ENCODE measurements at places on chromosomes 12 and 14.

DNA sequence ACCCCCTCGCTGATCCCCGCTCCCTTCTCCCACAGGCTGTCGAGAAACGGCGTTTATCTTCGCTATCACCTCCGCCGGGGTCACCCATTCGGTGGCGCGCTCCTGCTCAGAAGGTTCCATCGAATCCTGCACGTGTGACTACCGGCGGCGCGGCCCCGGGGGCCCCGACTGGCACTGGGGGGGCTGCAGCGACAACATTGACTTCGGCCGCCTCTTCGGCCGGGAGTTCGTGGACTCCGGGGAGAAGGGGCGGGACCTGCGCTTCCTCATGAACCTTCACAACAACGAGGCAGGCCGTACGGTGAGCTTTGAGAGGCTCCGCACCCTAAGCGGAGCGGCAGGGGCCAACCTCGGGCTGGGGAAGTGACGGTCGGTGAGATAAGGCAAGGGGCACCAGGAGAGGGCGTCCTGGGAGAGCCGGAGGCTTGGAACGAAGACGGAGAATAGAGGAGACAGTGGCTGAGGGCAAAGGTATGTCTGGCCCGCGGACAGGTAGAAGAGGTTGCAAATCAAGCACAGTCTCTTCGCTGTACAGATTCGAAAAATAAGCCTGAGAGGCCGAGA, 2.3 kb downstream of the WNT1 start:
- peak; percentile 76 for DNase-seq

GRCh38 chr12:91368613-91369012, 186.0 kb upstream of the DCN start:
- DNase-seq = no peak

DNA sequence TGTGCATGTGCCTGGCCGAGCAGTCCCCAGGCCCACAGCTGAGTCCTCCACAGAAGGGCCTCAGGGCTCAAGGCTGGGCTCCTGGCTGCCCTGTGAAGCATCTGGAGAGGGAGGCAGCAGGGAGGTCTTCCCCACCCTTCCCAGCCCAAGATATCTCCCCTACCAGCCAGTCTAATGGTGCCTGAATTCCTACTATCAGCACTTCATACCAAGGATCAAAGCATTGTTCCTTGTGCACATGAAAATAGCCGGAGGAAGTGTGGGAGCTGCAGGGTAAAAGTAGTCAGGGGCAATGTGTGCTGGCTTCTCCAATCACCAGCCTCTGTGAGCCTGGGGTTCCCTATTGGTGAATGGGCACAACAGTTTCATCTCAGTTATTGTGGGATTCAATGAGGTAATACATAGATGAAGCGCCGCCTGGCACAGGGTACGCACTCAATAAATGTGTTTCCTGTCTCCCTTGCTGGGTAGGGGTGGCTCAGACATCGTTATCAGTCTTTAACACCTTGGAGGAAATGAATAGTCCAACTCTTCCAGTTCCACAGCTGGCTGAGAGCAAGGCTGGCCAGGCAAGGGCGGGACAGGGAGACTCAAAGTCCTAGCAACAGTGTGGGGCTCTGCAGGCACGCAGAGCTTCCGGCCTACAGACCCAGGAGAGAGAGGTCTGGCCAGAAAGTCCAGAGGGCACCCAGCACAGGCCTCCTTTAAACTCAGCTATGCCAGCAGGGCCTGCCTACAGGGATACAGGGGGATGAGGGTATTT, 39.1 kb upstream of the PNMA1 start:
- no peak for DNase-seq

GRCh38 chr12:87425942-87426554, 603.2 kb downstream of the C12orf50 start:
- DNase-seq = no peak

GRCh38 chr12:124673801-124674617, 106.6 kb upstream of the NCOR2 start:
- no peak for DNase-seq

GRCh38 chr12:7694556-7695236, 879 bp downstream of the GDF3 start:
- DNase-seq = no peak

DNA sequence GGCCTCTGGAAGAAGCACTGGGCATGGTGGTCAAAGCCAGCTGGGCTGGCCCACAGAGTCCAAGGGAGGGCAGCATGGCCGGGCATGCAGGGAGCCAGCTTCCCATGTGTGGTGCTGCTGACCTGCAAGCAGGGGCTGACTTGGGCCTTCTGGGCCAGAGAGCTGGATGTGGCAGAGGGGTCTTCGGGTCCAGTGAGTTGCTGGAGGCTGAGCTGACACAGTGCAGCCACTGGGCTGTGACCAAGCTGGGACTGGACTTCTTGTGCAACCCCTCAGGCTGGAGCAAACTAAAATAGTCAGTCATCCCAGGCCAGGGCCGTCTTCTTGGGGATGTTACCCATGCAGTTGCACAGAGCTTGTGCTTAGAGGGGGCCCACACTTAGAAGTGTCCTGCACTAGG, 7.3 kb upstream of the RIN3 start:
- DNase-seq = no peak

- no peak for DNase-seq
These were observed 175.1 kb downstream of the GRIP1 start for GRCh38 chr12:66503746-66504145.

DNA sequence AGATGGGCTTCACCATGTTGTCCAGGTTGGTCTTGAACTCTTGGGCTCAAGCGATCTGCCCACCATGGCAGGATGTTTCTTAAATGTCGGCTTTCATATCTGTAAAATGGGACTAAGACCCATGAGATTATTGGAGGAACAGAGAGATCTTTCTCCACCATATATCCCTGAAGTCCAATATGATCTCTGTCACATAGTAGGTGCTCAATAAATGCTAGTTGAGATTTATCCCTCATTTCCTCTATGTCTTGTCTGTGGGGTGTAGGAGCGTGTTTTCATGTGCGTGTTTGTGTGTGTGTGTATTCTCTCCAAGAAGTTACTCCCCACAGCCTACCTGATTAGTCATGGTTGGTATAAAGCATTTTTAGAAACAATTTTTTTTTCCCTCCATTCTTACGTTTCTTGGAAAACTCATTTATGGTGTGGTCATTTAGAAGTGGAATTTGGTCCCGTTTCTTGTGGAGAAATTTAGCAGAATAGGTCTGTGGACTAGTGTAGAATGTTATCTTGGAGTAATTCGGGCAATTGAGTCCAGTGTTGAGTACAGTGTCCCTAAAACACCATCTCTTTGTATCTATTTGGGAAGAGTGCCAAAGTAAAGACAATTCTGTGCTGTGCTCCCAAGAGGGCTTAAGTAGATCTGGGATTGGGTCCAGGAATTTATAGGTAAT, 4.3 kb downstream of the STRAP start:
- no peak for DNase-seq

- DNase-seq = no peak
These were observed 2.9 kb downstream of the ABHD12B start for GRCh38 chr14:50874757-50875156.

DNA sequence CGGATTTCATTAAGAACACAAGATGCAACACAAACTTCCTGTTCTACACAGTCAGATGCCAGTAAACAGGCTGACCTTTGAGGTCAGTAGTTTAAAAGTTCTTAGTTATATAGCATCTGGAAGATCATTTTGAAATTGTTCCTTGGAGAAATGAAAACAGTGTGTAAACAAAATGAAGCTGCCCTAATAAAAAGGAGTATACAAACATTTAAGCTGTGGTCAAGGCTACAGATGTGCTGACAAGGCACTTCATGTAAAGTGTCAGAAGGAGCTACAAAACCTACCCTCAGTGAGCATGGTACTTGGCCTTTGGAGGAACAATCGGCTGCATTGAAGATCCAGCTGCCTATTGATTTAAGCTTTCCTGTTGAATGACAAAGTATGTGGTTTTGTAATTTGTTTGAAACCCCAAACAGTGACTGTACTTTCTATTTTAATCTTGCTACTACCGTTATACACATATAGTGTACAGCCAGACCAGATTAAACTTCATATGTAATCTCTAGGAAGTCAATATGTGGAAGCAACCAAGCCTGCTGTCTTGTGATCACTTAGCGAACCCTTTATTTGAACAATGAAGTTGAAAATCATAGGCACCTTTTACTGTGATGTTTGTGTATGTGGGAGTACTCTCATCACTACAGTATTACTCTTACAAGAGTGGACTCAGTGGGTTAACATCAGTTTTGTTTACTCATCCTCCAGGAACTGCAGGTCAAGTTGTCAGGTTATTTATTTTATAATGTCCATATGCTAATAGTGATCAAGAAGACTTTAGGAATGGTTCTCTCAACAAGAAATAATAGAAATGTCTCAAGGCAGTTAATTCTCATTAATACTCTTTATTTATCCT, 13.5 kb downstream of the PTGER2 start:
- DNase-seq = no peak

DNA sequence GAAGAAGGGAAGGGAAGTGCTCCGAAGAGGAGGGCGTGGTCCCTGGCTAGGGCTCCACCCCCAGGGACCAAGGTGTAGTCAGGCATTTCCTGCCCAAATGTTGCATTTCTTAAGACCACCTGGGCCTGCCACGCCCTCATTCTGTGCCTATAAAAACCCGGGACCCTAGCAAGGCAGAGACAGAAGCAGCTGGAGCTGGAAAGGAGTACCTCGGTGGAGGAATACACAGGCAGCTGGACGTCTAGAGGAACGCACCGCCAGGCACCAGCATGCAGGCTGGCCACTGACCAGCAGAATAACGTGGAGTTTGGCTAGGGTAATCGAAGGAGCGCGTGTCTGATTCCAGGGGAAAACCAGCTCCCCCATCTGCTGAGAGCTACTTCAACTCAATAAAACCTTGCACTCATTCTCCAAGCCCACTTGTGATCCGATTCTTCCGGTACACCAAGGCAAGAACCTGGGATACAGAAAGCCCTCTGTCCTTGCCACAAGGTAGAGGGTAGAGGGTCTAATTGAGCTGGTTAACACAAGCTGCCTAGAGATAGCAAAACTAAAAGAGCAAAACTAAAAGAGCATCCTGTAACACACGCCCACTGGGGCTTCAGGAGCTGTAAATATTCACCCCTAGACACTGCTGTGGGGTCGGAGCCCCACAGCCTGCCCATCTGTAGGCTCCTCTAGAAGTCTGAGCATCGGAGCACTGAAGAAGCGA, 21.0 kb downstream of the CFL2 start:
- peak; percentile 76 for DNase-seq

- no peak for DNase-seq
These were observed 33.8 kb downstream of the SYT1 start for GRCh38 chr12:78898416-78898815.

- DNase-seq = no peak
These were observed 50.3 kb downstream of the IRAK3 start for GRCh38 chr12:66239295-66239694.

DNA sequence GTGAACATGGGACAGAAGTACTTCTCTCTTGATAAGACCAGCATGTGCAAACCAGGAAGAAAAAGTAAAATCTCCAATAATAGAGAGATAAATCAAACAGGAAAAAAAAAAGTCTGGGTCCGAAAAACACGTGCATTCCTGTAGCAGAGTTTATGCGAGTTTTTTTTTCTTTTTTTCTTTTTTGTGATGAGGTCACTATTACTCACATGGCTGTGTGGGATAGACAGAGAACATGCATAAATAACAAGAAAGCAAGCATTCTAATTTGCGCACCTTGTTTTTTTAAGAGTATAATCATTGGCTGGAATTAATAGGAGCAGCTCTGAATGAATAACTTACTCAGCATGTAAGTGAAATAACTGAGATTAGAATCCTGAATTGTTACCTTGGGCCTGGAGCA, 91.9 kb upstream of the CPM start:
- DNase-seq = no peak

DNA sequence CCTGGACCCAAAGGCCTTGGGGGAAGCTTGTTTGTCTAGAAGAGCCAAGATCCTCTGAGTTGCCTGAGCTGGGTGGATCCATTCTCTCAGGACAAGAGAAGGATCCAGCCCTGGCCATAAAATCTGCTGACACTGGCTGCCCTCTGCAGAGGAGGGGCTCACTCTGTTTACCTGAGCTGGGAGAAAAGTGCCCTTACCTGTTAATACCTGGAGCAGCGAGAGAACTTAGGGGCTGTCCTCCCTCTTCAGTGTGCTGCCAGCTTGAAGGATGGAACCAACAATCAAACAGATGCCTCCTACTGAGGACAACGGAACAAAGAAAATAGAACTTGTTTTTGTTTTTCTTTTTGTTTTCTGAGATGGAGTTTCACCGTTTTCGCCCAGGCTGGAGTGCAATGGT, 7.3 kb upstream of the KRT7 start:
- no peak for DNase-seq

DNA sequence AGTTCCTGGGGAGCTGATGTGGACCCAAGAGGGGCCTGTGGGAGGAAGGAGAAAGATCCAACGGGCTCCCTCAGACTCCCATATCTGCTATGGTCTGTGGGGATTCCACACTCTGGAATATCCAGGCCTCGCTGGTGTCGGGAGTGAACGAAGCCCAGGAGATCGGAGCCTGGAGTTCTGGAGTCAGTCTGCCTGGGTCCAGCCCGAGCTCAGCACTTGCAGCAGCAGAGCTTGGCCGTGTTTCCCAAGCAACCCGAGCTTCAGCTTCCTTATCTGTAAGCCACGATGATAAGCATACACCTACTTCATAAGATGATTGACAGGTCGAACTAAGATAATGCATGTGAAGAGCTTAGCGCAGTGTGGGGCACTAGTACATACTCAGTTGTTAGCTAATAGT, 10.1 kb downstream of the LTBP2 start:
- no peak for DNase-seq

GRCh38 chr12:53568809-53569557, 57.2 kb downstream of the ATF7 start:
- DNase-seq = no peak

- no peak for DNase-seq
These were observed 161.5 kb downstream of the ETV6 start for GRCh38 chr12:11811008-11811407.

DNA sequence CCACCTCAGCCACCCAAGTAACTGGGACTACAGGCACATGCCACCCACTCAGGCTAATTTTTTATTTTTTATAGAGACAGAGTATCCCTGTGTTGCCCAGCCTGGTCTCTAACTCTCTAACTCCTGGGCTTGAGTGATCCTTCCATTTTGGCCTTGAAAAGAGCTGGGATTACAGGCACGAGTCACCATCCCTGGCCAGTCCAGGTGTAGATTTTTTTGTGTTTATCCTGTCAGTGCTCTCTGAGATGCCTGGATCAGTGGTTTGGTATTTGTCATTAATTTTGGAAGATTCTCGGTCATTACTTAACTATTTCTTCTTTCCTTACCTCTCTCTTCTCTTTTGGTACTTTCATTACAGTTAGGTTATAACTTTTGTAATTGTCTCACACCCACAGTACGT, 5.3 kb upstream of the HIF1A start:
- no peak for DNase-seq

- no peak for DNase-seq
These were observed 50.4 kb downstream of the KICS2 start for GRCh38 chr12:64171715-64172114.

DNA sequence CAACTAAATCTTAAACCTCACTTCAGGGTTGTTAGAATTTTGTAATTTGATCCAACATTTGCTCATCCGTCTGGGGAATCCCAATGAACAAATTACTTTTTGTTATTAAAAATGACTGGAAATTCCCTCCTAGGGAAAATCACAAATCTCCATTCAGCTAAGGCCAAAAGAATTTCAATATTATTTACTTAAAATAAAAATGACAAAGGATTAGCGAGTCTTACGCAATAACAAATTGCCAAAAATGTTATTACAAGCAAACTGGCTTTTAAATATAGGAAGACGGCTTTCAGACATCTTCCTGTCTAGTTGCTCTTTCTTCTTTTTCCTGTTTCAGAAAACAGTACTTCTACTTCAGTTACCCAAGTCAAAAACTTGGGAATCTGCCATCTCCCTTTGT, 92.4 kb upstream of the TSPAN8 start:
- DNase-seq = no peak
